ENCODE measurements at places on chromosomes 13 and 19.

- no peak for DNase-seq
Observed at GRCh38 chr13:73653688-73654087, 480.5 kb downstream of the KLF12 start.

- DNase-seq: peak; percentile 82
Observed at GRCh38 chr13:81929988-81930387, 1589.1 kb upstream of the SPRY2 start.

DNA sequence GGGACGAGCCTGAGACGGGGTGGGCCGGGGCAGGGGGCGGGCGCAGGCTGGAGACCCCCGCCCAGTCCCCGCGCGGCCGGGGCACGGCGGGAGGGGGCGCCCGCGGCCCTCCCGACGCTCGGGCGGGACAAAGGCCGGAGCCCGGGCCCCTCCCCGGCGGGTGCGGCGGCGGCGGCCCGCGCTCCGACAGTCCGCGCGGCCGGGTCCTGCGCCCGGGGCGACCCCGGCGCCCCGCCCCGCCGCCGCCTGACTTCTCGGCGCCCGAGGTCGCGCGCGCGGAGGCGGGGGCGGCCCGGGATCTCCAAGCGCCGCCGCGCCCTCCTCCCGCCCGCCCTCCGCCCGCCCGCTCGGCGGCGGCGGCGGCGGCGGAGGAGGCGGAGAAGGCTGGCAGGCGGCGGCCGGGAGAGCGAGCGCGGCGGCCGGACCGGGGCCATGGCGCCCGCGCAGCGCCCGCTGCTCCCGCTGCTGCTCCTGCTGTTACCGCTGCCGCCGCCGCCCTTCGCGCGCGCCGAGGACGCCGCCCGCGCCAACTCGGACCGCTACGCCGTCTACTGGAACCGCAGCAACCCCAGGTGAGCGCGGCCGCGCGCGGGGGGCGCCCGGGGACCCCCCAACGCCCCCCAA, at the start of gene EFNA2:
Gene EFNA2, plus strand, starts transcription at position 137 of the 624 bp plus-strand sequence. Its CDS starts 296 bp downstream, at position 433.
- no peak for DNase-seq

DNA sequence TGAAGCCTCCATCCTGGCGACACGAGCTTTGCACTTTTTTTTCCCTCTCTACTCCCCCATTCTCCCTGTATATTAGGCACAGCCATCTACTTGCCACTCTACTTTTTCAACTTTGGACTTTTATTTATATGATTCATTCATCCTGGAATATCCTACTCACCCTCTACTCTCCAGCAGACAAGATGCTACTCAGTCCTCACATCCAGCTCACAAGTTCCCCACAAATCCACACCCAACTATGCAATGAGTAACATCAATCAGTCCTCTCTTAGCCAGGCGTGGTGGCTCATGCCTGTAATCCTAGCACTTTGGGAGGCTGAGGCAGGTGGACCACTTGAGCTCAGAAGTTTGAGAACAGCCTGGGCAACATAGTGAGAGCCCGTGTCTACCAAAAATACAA, 23.9 kb upstream of the URAD start:
- no peak for DNase-seq

DNA sequence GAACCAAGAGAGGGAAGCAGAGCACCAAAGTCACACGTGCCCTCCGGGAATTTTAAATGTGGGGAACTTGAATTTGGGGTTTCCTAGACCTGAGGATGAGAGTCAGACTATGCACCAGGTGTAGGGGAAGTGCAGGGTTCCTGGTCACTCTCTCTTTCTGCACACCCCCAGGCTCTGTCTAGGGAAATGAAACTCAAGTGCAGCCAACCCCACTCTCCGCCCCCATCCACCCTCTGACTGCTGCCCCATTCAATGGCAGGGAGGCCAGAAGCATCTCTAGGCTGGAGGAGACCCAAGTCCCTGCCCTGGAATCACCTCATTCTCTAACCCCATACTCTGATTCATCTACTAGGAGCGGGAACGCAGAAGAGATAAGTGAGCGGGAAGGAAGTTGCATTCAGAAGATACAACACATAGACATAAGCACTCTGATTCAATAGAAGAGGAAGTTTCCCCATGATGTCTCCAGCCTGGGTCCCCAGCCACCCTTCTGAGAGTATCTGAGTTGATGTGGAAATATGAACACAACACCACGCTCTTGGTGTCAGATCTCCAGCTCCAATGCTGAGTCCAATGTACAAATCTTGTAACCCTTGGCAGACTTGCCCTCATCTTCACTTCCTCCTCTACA, 4.7 kb upstream of the SIGLEC14 start:
- no peak for DNase-seq

GRCh38 chr13:59631271-59631670, 532.5 kb downstream of the DIAPH3 start:
- DNase-seq: no peak

GRCh38 chr13:52737965-52738364, 1.7 kb downstream of the CNMD start:
- DNase-seq: peak; percentile 97

- peak; percentile 45 for DNase-seq
Observed at GRCh38 chr19:5621945-5622464, 571 bp downstream of the SAFB2 start.

GRCh38 chr19:46772170-46773017, 16.0 kb downstream of the SLC1A5 start:
- DNase-seq: no peak

DNA sequence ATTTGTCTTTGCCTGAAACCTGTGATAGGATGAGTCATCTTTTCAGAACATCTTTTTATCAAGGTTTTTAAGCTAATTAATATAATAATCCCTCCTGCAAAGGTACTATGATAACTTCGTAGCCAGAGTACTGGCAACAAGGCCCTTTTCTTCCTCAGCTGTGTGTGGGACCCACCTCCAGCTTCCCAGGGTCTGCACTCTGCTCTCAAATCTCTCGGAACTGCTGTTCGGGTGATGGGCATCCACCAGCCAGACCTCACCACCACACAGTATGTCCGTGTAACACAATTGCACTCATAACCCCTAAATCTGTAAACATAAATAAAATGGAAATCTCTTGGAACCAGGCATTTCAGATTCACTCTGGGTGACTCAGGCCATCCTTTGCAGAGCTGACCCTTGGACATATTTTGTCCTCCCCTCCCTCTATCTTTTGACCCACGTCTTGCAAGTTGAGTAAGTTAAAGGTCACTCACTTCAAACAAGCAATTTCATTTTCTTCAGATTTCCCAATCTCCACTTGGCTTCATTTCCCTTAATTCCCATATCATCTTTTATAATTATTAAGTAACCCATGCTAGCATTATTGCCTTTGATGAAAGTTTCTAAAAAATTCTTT, 29.5 kb downstream of the COL4A1 start:
- no peak for DNase-seq

GRCh38 chr19:49065905-49066512, 1.4 kb upstream of the NTF4 start:
- DNase-seq: no peak

DNA sequence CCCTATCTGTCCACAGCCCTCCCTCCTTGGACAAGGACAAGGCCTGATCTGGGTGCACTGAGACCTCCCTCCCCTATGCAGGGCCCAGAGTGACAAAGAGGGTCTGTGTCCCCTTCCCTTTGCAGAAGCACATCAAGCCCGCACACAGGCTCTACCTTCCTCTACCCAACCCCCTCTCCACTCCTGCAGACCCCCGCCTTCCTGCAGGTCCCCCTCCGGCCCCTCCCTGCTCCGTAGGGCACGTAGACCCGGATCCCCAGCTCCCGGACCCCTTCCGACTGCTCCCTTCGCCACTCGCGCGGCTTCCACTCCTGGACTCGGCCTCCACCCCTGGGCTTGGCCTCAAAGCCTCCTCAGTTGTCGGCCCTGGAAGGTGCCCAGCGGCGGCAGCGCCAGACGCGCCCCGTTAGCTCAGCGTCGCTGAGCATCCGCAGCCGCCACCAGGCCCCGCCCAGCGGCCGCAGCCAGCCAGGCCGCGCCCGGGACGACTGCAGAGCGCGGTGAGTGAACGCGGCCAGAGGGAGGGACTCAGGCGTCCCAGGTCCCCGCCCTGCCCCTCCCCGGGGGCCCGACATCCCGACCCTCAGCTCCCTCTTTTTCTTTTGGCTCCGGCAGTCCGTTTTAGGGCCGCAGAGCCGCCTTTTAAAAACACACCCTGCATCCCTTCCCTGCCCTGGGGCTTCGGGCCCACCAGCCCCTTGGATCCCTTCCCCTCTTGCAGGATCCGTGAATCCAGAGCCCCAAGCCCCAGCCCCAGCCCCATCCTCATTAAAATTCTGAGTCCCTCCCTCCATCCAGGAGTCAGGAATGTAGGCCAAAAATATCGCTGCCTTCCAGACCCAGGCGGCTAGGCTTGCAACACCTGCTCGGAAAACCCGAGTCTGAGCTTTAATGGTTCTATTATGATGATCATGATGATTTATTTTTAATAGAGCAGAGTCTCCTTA, 1.5 kb upstream of the MYADM start:
- DNase-seq: no peak

- DNase-seq: no peak
Observed at GRCh38 chr19:56332695-56333094, 18.1 kb upstream of the ZSCAN5A start.

- no peak for DNase-seq
Observed at GRCh38 chr13:98890186-98890585, 87.7 kb downstream of the DOCK9 start.

GRCh38 chr13:29511980-29512379, 83.5 kb downstream of the SLC7A1 start:
- no peak for DNase-seq

DNA sequence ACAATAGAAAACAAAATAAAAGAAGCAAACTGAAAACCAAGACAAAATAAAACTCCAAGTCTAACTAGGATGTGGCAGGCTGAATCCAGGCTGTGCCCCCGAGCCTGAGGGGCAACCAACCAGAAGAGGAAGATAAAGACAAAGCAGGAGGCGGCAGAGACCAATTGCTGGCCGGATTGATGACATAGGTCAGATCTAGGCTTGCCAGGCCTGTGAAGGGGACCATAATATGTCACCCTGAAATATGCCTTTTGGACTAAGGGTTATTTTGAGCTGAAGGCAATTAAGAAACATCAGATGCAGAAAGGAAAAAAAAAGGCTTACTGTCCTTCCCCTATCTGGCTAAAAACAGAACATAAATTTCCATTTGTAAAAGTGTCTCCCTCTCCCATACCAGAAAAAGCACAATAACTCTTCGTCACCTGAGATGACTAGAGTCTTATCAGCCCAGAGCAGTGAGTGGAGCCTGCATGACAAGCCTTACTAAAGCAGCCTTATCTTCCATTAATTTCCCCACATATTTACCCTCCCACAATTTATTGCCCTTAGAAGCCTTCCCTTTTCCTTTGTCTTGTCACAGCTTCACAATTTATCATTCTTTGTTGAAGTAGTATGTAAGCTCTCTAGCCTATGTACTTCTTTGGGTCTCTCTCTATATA, 22.8 kb downstream of the ATP8A2 start:
- DNase-seq: no peak

- DNase-seq: no peak
Observed at GRCh38 chr19:14368011-14368513, 13.2 kb upstream of the ADGRE5 start.

GRCh38 chr13:43354153-43354945, 331.0 kb downstream of the DNAJC15 start:
- DNase-seq: no peak

DNA sequence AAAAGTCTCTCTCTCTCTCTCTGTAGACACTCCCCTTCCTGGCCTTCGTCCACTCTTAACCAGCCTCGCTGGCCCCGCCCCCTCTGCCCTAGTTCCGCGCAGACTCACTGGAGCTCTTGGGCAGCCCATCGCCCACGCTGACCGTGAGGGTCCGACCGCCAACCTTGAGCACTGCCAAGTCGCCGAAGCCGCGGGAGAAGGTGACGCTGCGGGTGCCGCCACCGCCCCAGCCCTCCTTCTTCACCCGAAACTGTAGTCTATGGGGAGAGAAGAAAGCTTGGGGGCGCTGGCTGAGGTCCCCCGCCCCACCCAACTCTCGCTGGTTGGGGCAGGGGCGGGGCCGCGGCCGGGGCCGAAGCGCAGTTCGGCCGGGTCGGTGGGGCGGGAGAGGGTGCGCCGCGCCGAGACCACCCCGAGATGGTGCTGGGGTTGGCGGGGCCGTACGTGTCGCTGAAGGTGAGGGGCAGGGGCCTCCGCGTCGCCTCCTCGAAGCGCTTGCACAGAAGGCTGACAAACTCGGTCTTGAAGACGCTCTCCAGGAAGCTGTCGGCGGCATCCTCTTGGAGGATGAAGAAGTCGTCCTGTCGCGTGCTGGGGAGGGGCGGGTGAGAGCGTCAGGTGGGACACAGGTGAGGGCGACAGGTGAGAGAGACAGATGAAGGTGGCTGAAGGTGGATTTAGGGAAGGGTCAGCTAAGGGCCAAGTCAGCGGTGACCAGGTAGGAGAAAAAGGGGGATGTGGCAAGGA, 12.6 kb upstream of the ZNF414 start:
- DNase-seq: no peak

- DNase-seq: no peak
Observed at GRCh38 chr19:30078381-30078910, 136.4 kb downstream of the URI1 start.

DNA sequence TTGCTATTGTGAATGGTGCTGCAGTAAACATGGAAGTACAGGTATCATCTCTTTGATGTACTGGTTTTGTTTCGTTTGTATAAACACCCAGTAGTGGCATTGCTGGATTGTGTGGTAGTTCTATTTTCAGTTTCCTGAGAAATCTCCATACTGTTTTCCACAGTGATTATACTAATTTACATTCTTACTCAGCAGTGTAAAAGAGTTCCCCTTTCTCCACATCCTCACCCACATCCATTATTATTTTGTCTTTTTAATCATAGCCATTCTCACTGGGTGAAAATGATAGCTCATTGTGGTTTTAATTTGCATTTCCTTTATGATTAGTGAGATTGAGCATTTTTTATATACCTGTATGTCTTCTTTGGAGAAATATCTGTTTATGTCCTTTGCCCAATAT, 62.3 kb upstream of the PARP4 start:
- no peak for DNase-seq

- DNase-seq: peak; percentile 76
Observed at GRCh38 chr13:35699825-35700510, 223.5 kb upstream of the MAB21L1 start.

DNA sequence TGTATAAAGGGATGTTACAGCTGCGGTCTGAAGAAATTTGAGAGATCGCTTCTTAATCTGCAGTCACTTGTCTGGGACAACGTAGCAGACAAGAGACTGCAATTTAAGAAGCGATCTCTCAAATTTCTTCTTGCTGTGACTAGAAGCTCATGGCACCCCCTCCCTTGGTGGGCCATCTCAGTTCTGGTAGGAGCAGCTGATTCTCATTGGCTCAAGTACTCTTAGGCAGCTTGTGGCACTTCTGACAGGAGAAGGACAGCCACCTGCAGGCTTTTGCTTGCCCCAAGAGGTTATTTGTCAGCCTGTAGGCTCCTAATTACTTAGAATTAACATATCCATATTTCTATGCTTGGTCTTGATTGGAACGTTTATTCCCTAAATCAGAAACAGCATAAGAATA, 503.0 kb downstream of the DCT start:
- peak; percentile 10 for DNase-seq

DNA sequence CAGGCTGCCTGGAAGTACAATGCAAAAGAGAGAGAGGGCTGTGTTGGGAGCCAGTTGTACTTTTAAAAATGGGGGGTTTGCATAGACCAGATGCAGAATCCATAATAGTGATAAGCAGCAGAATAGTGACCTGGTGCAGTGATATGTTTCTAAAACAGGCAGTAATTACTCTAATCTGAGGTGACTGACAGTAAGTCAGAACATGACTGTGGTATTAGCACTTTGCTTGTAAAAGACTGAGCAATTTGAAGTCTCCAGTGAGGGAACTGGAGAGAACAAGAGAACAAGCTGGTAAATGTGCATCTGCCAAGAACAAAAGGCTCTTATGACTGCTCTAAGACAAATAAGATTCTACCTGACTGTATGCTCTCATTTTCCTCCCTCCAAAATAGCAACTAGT, 383.4 kb downstream of the ITGBL1 start:
- DNase-seq: no peak
